Activated gamma-delta T cell treated with anti-CD3 and anti-CD28 coated beads, Interleukin-2, amount 50 U/mL, for 16 hours (primary cell): ENCODE measurements at places on chromosomes 3 and 15.

GRCh38 chr3:127419641-127420553, 132.1 kb upstream of the PRR20G start:
- DNase-seq: no peak

- no peak for DNase-seq
These were observed 53.2 kb downstream of the OXNAD1 start for GRCh38 chr3:16318176-16318575.

DNA sequence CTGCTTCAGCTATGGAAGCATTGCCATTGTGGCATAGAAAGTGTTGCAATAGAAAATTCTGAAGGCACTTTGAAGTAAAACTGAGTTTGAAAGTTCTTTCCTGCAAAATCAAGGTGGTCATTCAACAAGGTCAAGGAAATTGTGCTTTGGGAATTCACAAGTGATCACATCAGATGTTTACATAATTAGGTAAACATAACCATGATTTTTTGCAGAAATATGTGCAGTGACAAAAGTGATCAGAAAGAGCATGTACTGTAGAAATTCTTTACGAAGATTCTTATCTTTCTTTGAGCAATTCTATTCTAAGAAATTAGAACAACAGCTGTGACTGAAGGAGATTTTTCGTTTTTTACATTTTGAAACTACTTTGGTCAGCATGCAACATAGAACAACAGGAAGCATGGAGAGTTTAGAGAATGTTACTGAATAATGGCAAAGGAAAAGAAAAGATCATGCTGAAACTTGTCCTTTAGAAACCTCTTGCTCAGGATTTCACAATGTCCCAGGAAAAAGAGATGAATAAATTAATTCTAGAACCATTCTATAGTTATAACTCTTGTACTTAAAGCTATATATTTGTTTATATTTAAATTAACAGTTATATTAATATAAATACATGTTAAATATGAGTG, 643.4 kb upstream of the ARPP21 start:
- no peak for DNase-seq

DNA sequence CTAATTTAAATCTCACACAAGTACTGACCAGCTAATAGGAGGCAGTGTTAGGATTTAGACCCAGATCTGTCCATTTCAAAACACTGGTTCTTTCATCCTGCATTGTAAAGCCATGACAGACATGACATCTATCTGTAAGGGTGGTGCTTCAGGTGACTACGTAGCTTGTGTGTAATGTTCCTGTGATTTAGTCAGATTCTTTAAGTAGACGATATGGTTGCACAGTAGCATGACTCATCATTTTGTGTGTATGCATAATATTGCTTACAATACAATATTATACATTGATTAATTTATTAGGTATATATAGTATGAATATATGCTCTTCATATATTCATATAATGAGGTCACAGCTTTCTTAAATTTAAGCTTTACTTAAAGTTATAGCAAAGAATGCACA, 628.5 kb downstream of the GRM7 start:
- no peak for DNase-seq

GRCh38 chr3:53022647-53023046, 23.2 kb downstream of the SFMBT1 start:
- DNase-seq: no peak

DNA sequence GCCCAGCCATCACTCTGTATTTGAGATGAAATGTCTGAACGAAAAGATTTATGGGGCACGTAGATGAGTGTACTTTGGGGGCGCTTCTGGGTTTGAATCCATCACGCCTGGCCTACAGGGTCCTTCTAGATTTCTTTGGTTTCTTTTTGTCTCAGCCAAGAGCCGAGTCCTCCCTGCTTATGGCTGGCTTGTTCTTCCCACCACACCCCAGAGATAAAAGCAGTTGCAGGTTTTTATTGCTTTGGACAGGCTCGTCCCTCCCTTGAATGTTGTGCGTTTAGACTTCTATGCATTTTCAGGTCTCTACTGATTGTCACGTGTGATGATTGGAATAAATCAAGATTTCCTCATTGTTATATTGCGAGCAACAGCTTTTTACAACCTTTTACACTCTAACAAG, 104.8 kb upstream of the CHRNA7 start:
- no peak for DNase-seq

DNA sequence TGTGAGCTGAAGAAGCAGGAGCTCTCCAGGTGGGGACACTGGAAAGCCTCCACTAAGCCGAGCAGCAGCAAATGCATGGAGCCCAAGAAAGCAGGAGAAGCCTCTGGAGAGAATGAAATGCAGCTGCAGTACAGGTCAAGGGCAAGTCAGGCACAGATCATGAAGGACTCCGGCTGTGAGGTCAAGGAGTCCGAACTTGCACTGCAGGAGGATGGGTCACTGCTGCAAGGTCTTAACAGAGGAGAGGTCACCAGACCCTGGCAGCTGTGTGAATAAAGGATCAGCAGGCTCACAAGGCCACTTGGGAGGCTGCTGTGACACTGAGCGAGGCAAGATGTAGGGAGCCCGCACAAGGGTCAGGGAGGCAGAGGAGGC, 24.7 kb upstream of the SLC41A3 start:
- no peak for DNase-seq

DNA sequence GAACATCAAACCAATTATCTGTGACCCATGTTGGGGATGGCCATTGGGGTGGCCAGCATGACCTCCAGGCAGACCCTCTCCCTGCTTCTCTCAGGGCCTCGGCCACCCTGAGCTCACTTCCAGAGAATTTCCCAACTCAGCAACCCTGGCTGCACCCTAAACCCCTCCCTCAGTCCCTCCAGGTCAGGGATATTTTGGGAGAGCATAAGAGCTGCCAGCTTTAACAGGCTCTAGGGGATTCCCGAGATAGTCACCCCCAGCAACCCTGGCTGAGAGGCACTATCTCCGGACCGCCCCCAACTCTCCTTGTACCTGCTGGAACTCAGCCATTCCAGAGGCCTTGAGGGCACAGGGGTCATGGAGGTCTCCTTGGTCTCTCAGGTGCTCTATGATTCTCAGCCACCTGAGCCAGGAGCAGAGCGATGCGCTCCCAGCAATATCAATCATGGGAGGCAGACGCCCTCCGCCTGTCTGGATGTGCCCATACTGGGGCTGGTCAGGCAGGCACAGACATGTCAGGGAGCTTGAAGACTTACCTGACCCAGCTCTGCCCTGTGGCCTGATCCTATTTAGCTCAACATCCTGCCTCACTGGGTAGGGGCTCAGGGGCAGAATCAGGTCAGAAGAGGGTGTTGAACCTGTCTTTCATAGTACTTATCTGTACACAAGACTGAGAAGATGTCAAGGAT, 34.9 kb upstream of the CILP start:
- DNase-seq: no peak

GRCh38 chr3:141266797-141267555, 35.4 kb downstream of the PXYLP1 start:
- peak; percentile 24 for DNase-seq

DNA sequence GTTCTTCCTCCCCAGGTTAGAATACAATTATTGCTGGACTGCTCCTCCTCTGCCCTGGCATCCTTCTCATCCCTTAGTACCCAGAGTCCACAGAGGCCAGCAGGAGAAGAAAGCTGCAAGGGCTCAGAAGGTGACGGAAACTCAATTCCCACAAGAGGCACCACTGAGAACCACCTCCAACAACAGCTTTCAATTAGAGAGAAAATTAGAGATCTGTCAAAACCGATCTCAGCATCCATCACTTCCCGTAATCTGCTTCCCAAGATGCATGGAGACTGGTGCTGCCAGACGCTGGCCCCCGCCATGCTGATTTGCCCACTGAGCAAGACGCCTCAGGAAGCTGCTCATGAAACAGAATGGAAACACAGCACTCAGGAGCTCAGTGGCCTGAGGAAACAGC, 135.0 kb upstream of the PRICKLE2 start:
- DNase-seq: no peak

DNA sequence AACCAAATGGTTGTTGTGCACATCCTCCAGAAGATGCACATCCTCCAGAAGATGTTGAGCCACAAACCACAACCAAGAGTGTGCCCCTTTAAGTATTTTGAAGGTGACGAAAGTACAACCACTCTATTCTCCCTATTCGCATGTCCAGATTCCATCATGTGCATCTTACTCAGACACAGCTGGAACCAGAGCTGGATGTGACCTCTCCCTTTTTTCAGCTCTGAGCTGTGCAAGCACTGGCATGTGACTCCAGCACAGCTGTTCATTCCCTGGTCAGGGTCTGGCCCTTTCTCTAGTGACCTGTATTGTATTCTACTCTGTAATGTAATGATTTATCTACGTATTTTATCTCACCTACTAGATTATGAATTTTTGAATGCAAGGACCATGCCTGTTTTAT, 29.3 kb upstream of the DLG1 start:
- no peak for DNase-seq

GRCh38 chr3:66485291-66485968, 15.4 kb downstream of the LRIG1 start:
- DNase-seq: no peak

DNA sequence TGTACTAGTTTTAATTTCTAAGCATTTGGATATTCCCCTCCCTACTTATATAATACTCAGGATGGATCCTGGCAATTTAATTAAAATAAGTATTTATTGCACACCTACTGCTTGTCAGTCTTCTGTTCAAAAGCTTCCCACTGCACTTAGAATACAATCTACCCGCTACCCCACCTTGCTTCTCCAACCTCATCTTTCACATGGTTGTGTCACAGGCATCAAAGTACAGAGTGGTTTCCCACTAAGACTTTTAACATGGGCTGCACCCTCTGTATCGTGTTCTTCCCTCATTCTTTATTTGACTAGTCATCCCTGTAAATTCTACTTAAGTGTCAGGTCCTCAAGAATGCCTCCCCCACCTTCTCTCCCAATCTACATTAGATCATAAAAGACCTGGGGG, 35.0 kb downstream of the RIOX2 start:
- no peak for DNase-seq

GRCh38 chr3:189771842-189772450, 140.8 kb downstream of the TP63 start:
- no peak for DNase-seq

GRCh38 chr15:39874890-39875549, 45.0 kb downstream of the GPR176 start:
- no peak for DNase-seq

DNA sequence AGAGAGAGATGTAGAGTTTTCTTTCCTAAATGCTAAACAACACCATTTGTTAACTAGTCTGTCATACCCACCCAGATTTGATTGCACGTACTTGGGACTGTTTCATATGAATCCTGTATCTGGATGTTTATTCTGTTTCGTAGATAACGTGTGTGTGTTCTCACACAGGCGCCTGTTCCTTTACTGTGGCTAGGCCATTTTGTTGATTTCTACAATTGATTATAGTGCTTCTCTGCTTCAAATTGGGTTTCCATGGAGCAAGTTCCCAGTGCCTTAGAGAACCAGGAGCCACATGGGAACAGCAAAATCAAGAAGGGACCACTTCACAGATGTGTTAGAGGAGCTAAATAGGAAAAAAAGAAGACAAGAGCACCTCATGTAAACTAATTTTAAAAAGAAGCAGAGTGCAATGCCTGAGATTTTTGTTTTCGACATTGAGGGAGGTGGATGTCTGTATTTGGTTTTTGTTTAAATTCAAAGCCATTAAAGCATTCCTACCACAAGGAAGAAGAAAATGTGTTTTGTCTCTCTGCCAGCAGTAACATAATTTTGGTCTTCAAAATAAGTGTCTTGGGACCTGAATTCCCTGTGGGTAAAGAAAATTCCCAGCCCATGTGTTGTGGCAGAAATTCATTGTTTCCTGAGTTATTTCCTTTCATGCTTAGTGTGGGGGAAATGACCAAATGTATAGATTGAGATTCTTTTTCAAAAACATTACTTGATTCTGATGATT, 424.0 kb upstream of the C2CD4B start:
- no peak for DNase-seq

GRCh38 chr3:8712045-8712907, 21.3 kb upstream of the CAV3 start:
- DNase-seq: no peak

DNA sequence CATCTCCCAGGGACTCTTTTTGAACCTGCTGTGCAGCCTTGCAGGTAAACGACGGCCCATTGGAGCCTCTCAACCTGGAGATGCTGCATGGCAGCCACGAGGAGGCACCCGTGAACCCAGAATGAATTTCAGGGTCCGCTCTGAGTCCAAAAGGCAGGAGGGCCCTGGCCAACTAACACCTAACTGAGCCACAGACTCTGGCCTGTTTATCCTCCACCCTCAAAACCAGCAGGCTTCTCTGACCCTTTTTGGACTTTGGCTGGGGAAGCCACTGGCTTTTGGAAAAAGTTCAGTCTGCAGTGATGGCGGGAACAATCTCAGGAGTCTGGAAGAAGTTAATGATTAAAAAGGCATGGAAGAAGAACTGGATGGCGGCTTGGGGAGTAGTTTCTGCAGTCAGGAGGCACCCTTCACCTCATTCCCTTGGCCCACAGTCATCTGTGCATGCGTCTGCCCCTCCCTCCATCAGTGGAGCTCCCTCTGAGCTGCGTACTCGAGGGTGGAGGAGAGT, 4.1 kb downstream of the PXYLP1 start:
- DNase-seq: no peak

DNA sequence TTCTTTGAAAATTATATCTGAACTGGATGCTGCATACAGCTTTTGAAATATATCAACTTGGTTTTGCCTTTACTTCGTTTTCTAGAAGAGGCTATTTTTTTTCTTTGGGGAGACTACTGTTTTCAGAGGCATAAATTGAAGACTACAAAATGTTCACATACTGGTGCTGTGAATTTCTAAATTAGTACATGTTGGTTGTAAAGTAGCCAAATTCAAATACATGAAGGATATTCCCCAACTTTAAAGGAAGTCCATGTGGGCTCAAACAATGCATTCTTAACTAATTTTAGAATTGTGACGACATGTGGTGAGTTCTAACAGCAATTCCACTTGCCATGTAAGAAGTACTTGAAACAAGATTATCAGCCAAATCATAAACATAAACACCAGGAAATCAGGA, 295.7 kb downstream of the TUSC7 start:
- no peak for DNase-seq

- no peak for DNase-seq
These were observed 74.2 kb upstream of the FNDC3B start for GRCh38 chr3:171965067-171965712.

DNA sequence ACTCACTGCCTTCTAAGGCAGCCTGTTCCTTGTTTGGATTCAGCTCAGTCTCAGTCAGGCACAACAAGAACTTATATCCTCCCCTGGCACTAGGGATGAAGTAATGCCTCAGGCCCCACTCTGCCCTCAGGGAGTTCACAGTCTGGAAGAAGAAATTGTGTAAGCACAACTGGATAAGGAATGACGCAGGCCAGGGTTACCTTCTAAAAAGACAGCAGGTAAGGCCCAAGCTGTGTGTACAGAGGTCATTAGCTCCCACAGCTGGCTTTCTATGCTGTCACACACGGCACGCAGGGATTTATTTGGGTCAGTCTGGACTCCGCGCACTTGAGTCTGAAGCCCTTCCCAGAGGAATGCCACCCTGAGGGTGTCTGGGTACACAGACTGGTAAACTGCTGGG, 82.9 kb downstream of the IQSEC1 start:
- no peak for DNase-seq

DNA sequence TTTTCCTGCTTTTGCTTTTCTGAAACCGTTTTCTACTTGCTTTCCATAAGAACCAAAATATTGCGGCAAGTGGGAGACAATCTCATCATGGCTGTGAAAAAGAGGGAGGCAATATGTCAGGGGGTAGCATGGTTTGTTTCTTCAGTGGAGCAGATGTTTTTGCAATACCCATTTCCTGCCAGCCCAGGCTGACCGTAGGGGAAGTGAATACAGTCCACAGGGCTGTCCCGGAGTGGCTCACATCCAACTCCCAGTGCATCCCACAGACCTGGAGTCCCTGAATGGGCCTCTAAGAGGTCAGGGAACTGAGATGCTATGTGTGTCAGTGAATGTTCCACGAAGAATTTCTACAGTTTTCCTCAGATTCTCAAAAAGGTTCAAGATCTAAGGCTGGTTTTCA, 69.6 kb downstream of the EPHB1 start:
- DNase-seq: no peak
